Natural killer cell (primary cell): ENCODE measurements at places on chromosomes 6 and 20. TPM values are rescaled to one million over a fixed set of nuclear protein-coding genes. Genes with fewer than 3 reads are reported as not detected.
A peak's percentile ranks its signal among the peaks of the same experiment; 100 is the strongest.

GMPR gene
- 3.2 TPM for total RNA-seq

TULP1 gene
- total RNA-seq: not detected

TFAP2B gene
- not detected for total RNA-seq

GJA1 gene
- not detected for total RNA-seq

GRCh38 chr6:52531834-52532233 is 45.0 kb downstream of the TRAM2 start:
- DNase-seq: no peak

- no peak for DNase-seq
These were observed 38.9 kb downstream of the ORC3 start for GRCh38 chr6:87628881-87629280.

DNA sequence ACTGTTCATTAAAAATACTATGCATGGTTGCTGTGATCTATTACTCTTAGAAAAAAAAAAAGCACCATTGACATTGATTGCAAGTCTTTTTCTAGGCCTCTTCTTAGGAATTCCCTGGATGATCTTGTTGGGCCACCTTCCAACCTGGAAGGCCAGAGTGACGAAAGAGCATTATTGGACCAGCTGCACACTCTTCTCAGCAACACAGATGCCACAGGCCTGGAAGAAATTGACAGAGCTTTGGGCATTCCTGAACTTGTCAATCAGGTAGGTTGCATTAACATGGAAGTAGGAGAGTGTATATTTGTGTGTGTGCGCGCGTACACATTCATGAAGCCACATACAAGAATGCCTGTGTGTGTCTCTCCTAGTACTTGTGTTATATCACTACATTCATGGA is 140.4 kb downstream of the NCOA3 start:
- no peak for DNase-seq

- DNase-seq: peak; percentile 38
These were observed 535 bp downstream of the NCR2 start for GRCh38 chr6:41335943-41336342.

GRCh38 chr6:83086751-83087150 is 19.3 kb downstream of the DOP1A start:
- no peak for DNase-seq

- DNase-seq: no peak
These were observed 329.4 kb upstream of the SLC35B3 start for GRCh38 chr6:8764733-8765132.

- DNase-seq: no peak
These were observed 5.6 kb upstream of the FAM50B start for GRCh38 chr6:3843379-3844096.

DNA sequence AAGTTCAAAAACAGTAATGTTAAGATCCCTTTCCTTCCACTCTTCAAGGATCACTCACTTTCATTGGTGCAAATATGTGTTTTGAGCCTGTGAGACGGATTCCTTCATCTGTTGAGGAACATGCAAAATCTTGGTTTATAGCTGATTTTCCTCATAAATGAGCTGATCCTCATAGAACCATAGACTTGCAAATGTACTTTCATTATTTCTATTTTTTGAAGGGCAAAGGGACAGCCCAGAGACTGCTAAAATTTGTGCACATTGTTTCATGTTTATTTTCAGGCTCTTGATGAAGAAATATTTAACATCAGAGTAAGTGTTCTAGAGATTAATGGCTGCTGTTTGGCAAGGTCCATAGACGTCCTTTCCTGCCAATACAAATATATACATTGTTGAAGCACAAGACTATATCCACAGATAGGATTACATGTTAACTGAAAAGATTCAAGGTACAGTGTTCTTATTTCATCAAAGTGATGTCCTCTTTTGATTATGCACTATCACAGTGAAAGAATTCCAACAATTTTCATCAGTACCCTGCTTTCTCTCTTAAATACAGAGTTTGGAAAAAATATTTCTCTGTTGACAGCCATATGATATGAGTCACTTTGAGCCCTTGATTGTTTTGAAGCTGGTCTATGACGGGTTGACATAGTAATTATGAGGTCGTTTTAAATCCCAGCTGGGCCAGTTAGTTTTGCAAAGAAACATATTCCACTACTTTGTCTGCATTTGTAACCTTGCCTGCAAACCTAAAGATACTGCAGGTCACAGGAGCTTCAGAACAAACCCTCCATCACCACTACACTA is 95.7 kb downstream of the FILIP1 start:
- no peak for DNase-seq

DNA sequence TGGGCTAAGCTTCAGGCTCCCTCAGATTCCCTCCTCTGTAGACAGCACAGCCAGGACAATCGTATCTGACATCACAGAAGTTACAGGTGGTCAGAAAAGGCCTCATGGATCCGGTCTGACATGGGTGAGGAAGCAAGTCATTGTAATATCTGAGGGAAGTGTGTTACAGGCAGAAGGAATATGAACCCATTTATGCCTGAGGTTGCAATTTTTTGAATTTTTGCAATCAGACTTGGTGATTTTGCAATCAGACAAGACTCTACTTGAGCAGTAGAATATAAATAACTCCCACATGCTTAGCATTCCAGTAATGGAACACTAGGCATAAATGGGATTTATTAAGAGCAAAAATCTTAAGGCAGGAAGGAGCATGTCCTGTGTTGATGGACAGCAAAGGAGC is 52.1 kb downstream of the CBLN4 start:
- DNase-seq: no peak
